Kasumi-1 (cell line): ENCODE measurements at places on chromosomes 1 and 21.

- DNase-seq, result no peak
Measured at GRCh38 chr1:145863282-145864018, 4.6 kb upstream of the PIAS3 start.

DNA sequence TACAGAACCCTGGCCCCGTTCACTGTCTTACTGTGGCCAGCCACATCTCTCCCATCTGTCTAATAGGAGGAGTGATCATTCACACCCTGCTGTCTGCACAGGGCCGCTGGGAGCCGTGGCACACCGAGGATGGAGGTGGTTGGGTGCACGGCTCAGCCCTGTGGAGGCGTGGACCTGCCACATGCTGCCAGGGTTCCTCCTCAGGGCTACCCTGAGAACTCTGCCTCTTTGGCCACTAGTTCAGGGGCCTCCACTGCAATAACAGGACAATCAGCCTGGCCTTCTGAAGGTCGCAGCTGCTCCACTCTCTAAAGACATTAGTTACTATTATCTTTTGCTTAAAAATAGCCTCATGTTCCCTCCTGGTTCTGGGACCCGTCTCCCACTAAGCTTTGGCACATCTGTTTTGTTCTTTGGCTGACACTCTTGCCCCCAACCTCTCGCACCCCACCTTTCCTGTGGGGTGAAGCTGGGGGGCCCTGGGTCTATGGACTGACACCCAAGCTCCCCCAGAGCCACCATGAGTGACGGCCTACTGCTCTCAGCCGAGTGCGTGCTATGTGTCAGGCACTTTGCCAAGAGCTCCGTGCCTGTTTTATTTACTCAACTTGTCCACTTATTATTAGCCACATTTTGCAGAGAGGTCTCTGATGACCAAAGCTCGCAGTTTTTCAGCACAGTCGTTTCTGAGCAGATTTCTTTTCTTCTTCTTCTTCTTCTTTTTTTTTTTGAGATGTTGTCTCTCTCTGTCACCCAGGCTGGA, 66.3 kb downstream of the ARHGEF10L start:
- no peak for DNase-seq

DNA sequence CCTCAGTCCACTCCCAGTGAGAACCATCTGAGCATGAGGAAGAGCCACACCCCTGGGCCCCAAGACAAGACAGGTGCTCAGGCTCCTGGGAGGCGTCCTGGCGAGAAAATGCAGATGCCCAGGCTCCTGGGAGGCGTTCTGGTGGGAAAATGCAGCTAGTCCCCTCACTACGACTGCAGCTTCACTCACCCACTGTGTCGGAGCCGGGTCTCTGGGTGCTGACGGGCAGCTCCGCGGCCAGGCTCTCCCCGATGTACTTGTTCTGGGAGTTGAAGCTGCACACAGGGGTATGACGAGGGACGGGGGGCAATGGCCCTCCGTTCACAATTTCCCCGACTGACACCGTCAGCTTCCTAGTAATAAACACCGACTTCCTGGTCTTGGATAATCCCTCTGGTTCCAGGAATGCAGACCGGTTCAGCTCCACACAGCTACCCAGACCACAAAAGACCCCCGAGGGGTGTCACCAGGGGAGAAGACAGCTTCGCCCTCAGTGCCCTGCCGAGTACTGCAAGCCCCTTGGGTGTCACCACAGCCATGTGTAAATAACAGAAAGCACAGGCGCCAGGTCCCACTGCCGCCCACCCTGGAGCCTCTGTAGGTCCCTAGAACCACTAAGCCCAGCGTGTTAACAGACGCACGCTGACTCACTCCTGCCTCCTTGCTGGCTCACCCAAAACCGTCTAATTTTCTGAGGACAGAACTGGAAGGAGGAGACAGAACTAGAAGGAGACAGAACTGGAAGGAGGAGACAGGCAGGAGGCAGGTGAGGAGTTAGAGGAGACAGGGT, 19.5 kb downstream of the MCM3AP start:
- no peak for DNase-seq

- no peak for DNase-seq
Measured at GRCh38 chr1:116954440-116954839, 44.7 kb downstream of the PTGFRN start.

GRCh38 chr1:76290271-76290670, 215.7 kb downstream of the ST6GALNAC3 start:
- no peak for DNase-seq

- no peak for DNase-seq
Measured at GRCh38 chr1:226470921-226471866, 63.3 kb upstream of the PARP1 start.
